ENCODE measurements at places on chromosomes 1 and 21. TPM values are rescaled to one million over a fixed set of nuclear protein-coding genes. Genes with fewer than 3 reads are reported as not detected.

The DFFA gene
- polyA plus RNA-seq = 52.5 TPM

The MIXL1 gene
- polyA plus RNA-seq = not detected

The CSF3R gene
- not detected for polyA plus RNA-seq

The NMNAT2 gene
- 3.6 TPM for polyA plus RNA-seq

The SLC16A4 gene
- polyA plus RNA-seq = 15.6 TPM

The UTS2 gene
- not detected for polyA plus RNA-seq

The BARHL2 gene
- not detected for polyA plus RNA-seq

The TRIM46 gene
- 1.6 TPM for polyA plus RNA-seq

The SYNC gene
- 60.5 TPM for polyA plus RNA-seq

The ZNF683 gene
- not detected for polyA plus RNA-seq

The CLDN19 gene
- not detected for polyA plus RNA-seq

The CNTN2 gene
- polyA plus RNA-seq = not detected

The LPAR3 gene
- polyA plus RNA-seq = not detected

The CTSS gene
- polyA plus RNA-seq = 1.0 TPM

The AZIN2 gene
- polyA plus RNA-seq = 2.8 TPM

The ELAPOR1 gene
- 1.2 TPM for polyA plus RNA-seq

The GJB3 gene
- not detected for polyA plus RNA-seq

The IPO13 gene
- polyA plus RNA-seq = 21.0 TPM

The GOLT1A gene
- polyA plus RNA-seq = not detected

The SPATA46 gene
- polyA plus RNA-seq = not detected

The GJA4 gene
- not detected for polyA plus RNA-seq
